ENCODE measurements at places on chromosomes 6 and 20. TPM values are rescaled to one million over a fixed set of nuclear protein-coding genes. Genes with fewer than 3 reads are reported as not detected.

- ATAC-seq, result no peak
These were observed 126.9 kb downstream of the OR2B2 start for GRCh38 chr6:27785294-27785693.

Gene LAMA2
- 0.28 TPM for total RNA-seq

- no peak for ATAC-seq
These were observed 48.0 kb upstream of the STXBP5 start for GRCh38 chr6:147156218-147156617.

DNA sequence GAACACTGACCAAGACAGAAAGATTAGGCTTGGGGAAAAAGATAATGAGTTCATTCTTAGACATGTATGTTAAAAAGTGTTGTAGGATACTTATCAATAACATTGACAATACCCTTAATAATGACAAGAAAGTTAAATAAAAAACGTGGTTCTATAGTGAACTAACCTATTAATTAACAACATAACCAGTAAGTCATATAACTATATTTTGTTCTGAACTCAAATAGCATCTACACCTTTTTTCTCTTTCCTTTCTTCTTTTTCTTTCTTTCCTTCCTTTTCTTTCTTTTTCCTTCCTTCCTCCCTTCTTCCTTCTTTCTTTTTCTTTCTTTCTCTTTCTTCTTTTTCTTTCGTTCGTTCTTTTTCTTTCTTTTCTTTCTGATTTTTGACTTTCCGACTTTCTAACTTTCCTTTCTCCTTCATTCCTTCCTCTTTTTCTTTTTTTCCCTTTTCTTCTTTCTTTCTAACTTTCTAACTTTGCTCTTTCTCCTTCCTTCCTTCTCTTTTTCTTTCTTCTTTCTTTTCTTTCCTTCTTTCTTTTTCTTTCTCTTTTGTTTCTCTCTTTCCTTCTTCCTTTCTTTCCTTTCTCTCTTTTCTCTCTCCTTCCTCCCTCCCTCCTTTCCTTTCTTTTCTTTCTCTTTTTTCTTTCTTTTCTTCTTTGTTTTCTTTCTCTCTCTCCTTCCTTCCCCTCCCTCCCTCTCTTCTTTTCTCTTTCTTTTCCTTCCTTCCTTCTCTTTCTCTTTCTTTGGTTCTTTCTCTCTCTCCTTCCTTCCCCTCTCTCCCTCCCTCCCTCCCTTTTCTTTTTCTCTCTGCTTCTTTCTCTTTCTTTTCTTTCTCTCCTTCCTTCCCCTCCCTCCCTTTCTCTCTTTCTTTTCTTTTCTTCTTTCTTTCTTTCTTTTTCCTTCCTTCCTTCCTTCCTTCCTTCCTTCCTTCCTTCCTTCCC, 24.6 kb downstream of the PRSS35 start:
- ATAC-seq, result no peak

Gene TFAP2B
- not detected for total RNA-seq

DNA sequence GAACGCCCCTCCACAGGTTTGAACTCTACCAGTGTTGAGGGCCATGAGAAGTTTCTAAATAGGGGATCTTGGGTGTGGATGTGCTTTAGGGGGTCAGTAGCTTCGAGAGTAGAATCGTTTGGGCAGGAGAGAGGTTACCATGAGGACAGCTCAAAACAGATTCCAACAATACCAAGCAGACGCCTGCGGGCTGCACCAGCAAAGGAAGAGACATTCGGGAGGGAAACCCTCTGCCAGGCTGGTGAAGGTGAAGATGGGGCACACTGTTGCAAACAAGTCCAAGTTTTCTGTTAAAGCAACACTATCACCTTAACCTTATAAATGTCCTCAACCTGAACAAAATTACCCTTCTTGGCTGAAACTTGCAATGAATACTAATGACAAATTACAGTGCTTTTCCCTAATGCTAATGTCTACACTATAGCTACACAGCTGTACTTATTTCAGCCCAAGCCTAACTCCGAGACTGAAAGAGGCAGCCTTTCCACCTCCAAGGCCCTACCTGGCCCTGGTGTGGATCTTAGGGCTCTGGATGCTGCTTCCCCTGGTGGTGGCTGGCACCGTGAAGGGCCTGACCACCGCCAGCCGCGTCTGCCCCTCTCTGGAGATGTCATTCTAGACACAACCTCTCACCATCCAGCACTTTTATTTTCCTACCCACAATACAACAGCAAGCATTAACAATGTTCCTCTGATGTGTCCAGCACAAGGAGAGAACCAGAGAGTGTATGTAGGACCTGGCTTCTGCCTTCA, 80.1 kb downstream of the DLL1 start:
- ATAC-seq, result no peak

Gene ADAT2
- 32.6 TPM for total RNA-seq
